ENCODE measurements at places on chromosomes 13 and 19.

DNA sequence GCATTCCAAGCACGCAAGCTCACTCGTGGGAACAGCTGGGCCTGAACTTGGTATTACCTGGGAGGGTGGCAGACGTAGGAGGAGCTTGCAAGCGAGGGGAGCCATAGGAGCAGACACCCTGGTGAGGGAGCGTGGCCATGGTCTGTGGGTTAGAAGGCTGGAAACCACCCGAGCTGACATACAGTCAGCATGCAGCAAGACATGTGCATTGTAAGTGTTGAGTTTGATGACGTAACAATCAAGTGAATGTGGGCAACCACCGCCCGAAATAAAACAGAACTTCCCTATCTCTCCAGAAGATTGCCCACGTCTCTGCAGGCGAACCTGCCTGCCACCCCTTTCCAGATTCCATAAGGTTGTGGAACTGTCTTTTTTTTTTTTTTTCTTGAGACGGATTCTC, 26.8 kb downstream of the UBXN6 start:
- no peak for DNase-seq

DNA sequence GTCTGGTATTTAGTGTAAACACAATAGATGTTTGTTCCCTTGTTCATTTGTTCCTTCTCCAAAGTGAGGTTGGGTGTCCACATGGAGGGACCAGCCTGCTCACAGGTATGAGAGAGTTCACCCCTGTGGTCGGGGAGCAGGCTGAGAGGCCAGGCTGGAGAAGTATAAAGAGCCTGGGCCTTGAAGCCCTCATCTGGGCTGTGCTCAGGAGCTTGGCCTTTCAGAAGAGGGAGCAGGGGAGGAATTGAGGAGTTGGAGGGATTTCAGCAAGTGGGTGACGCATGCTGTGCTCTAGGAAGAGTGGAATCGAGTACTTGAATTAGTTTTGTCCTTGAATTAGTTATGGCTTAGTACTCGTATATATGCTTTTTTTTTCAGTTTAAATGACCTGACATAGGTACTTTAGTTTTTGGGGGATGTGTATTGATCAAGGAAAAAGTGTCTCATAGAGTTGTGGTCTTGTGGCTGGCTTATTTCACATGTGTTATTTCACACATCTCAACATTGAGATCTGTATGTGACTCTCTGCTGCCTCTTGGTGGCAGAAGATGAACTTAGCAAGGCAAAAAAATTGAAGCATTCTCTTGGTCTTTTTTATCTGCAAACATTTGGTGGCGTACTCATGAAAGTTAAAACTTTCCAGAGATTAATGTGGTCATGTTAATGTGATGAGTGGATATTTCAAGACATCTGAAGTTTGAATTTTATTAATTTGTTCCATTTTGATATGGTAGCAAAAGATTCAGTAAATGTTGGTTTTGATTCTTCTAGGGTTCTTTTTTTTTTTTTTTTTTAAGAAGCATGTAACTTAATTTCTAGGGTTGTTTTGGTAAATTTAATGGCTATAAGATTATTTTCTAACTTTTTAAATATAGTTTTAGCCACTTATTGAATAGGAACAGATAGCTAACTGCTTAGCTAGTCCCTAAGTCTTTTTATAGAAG, 54.3 kb downstream of the SLAIN1 start:
- peak; percentile 61 for DNase-seq

DNA sequence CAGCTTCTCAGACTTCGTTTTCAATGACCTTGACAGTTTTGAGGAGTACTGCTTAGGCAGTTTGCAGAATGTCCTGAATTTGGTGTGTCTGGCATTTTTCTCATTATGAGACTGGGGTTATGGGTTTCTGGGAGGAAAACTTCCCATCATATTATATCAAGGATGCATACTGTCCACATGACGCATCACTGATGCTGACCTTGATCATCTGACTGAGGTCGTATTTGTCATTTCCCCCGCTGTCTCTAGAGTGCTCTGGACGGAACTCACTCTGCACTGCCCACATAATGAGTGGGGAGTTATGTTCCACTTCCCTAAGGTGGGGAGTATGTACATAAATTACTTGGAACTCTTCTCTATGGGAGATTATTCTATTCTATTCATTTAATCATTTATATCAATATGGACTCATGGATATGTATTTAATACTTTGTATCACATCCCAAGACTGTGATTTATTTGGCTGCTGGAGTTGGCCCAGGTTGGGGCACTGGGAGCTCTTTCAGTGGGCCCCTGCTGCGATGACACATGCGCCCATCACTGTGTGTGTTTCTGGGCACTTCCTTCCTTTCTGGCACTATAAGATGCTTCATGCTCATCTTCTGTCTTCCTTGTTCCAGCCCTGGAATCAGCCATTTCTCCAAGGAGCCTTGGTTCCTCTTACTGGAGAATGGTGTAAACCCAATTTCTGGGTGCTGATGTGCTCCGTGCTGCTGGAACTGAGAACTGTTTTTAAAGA, 138.6 kb downstream of the MIPEP start:
- DNase-seq: no peak

DNA sequence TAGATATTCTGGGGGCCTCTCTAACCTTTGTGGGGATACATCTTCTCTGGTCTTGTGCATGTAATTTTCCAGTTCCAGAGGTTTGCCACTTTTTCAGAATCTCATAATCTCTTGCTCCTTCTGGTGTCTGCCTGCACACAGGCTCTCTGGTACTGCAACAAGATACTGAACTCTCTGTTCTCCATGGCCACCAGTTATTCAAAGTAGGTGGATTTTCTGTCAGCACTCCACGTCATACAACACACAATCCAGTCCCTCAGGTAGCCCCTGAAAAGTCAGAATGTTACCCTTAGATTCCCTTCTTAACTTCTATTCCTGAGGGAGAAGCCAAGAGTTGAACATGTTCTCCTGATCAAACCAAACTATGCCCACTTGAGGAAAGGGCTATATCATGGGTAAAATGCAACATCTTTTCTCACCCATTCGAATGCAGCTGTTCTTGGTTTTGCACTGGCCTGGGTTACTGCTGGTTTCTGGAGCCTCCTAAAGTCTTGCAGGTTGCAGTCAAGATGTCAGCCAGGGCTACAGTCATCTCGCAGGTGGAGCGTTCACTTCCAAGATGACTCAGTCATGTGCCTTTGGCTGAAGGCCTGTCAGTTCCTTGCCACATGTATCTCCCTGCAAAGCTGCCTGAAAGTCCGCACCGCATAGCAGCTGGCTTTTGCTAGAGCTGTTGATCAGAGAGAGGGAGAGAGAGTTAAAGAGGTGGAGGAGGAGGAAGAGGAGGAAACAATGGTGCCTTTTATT, 57.7 kb upstream of the TUBA3C start:
- no peak for DNase-seq

- no peak for DNase-seq
These were observed 10.0 kb upstream of the TLE2 start for GRCh38 chr19:3039125-3039524.

GRCh38 chr13:93235258-93236015, 8.8 kb downstream of the GPC6 start:
- DNase-seq: no peak

GRCh38 chr13:61110732-61111131, 304.9 kb downstream of the PCDH20 start:
- DNase-seq: peak; percentile 85

DNA sequence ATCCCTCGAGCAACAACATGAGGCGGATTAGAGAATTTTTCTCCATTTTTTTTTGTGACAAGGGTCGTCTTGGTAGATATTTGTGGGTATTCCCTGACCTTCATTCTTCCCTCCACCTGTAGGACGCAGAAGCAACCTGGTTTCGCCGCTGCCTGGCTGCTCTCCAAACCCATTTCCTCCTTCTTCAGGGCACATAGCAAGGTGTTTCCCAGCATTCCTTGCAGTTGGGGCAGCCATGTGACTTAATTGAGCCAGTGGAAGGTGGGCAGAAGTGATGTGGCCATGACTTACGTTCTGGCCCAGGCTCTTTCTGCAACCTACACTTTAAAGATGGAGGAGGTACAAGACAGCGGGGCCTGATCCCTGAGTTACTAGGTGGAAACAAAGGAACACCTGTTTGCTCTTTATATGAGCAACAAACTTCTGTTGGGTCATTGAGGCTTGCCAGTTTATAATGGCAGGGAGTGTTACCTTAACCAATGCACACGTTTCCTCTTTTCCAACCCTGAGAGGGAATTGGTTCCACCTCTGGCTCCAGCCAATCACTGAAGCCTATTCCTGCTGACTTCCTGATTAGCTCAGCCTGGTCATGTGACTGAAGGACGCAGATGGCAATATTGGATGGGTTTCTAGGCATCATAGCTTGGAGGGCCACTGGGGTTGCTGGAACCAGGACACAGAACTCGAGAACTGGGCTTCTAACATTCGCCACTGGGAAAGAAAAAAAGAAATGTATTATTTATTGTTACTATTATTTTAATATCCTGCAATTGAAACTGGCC, 30.8 kb upstream of the ZNRF4 start:
- no peak for DNase-seq

GRCh38 chr19:47321630-47322029, 10.3 kb upstream of the C5AR2 start:
- DNase-seq: no peak

DNA sequence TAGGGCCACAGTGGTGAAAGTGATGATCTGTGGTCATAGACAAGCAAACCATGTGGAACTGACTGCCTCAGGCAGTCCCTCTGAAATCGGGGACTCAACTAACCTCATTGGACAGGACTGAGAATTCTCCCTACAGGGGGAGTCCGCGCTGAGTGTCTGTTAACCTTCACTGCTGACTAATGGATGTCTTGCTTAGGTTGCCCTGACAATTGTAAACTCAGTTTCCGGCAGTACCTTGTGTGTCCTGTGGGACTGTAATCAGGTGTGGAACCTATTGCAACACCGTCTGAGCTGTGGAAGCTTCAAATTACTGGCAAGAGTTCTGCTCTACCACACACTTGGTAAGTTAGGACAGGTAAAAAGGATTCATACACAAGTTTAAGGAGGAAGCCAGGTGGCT, 21.8 kb downstream of the ZNF77 start:
- DNase-seq: no peak

- no peak for DNase-seq
These were observed 433.8 kb upstream of the ZNF507 start for GRCh38 chr19:31911577-31911976.

GRCh38 chr19:40241809-40242384, 15.4 kb upstream of the CCNP start:
- no peak for DNase-seq

DNA sequence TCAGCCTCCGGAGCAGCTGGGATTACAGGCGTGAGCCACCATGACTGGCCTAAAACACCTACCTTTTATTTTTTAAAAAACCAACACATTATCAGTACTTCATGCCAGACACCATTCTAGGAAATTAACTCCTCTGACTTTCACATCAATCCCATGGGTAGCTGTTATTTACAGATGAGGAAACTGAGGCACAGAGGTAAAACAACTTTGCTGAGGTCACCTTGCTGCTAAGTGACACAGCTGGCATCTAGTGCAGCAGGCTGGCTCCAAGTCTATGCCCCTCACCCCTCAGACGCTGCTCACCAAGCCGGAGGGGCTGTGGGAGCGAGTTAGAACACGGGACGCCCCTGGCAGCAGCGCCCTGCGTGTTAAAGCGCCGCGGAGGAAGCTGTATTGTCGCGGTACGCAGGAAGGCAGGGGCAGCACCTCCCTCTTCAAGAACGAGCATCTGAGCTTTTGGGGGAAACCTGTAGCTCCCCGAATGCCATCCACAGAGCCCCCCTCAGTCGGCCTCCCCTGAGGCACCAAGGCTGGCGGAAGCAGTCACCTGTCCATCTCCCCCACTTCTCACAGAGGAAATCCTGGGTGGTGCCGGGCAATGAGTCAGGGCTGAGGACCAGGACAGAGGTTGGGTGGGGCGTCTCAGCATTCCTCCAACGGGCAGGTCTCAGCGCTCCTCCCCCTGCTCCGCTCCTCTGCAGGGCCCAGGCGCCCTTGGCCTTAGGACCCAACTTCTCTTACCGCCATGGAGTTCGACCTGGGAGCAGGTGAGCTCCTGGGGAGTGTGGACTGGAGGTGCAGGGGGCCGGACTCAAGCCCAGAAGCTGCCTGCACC, at the start of gene C19orf33:
Gene C19orf33, plus strand, starts transcription at position 735 of the 835 bp plus-strand sequence. Its CDS starts 11 bp downstream, at position 746.
- DNase-seq: no peak

- DNase-seq: no peak
These were observed 3.8 kb upstream of the KLC3 start for GRCh38 chr19:45336696-45337251.

- DNase-seq: no peak
These were observed 3.5 kb downstream of the LGALS7B start for GRCh38 chr19:38792250-38793111.

DNA sequence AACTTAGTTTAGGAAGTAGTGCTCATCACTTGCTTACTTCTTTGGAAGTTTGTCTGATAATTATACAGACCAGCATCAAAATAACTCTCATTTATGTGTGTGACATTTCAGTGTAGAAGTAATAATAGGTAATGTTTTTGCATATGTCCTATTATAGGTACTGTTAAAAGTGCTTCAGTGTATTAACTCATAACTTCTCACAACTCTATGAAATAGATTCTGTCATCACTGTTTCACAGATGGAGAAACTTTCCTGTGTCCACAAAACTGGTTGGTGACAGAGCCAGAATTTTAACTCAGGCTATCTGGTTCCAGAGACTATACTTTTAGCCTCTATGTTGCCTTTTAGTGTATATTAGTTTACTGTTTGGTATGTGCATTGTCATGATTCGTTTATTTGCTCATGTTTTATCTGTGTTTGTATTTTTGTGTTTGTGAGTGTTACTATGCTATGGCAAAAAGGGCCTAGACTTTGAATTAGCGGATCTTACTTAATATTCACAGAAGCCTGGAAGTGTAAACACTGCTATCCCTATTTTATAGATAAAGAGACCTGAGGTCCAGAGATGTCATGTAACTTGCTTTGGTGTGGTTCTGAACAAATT, 12.7 kb downstream of the LPAR6 start:
- no peak for DNase-seq

- no peak for DNase-seq
These were observed 35.0 kb upstream of the NANOS3 start for GRCh38 chr19:13841962-13842290.

GRCh38 chr19:1585243-1585580, 7.5 kb downstream of the MBD3 start:
- no peak for DNase-seq

- DNase-seq: peak; percentile 71
These were observed 209.1 kb upstream of the STARD13 start for GRCh38 chr13:33494596-33495204.

DNA sequence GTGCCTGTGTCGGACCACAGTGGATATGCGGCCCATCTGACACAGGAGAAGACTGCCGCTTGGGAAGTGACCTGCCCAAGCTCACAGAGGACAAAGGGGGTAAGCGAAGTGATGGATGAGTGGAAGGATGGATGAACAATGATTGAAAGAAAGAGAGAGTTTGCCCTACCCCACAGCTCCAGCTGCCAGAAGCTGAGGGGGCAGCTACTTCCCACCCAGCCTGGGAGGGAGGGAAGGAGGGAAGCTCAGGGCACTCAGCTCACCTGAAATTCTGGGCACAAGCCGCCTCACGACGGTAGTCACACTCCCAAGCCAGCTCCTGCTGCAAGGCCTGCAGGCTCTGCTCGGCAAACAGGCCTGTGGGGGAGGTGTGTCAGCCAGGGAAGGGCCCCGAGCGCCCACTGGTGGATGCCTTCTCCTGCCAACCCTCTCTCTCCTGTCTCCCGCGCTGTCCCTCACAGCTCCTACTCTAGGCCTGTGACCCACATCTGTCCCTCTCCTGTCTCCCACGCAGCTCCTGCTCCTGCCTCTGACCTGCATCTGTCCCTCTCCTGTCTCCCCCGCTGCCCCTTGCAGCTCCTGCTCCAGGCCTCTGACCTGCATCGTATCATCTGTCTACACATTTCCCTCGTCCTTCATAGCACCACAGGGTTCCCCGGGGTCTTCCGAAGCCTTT, 12.0 kb upstream of the NUMBL start:
- no peak for DNase-seq

All from foreskin melanocyte (primary cell).